ENCODE measurements at places on chromosomes 2 and 18. TPM values are rescaled to one million over a fixed set of nuclear protein-coding genes. Genes with fewer than 3 reads are reported as not detected.

The RFX8 gene
- total RNA-seq = not detected

DNA sequence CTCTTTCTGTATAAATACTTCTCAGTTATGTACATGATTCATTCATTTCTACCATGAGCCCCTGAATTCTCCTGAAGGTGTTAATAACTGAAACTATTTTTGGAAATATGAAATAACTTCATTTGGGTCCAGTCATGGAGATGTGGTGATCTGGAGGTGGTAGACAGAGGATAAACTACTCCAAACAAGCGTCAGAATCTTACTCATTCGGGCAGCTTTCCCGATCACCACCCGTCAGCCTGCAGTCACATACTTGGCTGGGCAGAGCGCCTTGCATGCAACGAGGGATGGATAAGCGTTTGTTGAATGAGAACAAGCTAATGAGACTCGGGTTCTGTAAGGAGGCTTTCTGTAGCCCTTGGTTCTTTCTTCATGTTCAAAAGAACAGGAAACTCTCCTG, 222.7 kb downstream of the CD226 start:
- DNase-seq = no peak
- H3K27me3 ChIP-seq = no peaks in the 10 kb centered on the region
- peaks cover 2% of the 10 kb centered on the region for H3K36me3 ChIP-seq
- H3K27ac ChIP-seq = no peak overlapping the region
- no peak overlapping the region for H3K4me3 ChIP-seq

DNA sequence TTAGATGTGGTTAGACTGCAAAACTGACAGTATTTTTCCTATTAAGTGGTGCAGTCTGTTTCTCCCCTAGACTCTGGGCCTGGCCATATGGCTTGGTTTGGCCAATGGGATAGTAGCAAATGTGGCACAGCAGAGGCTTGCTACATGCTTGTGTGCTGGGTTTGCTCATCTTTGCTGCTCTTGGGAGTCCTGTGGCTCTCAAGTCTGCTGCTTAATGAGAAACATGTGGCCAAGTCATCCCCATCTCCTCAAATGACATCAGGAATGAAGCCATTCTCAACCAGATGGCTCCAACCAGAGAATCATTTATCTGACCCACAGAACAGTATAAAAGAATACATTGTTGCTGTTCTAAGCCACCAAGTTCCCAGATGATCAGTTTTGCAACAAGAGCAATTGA, 57.1 kb upstream of the PAX3 start:
- H3K27ac ChIP-seq = no peak overlapping the region
- H3K4me1 ChIP-seq = no peaks in the 10 kb centered on the region
- H3K27me3 ChIP-seq = peaks cover 8% of the 10 kb centered on the region
- no peaks in the 10 kb centered on the region for H3K36me3 ChIP-seq
- no peak overlapping the region for H3K4me3 ChIP-seq

The INSIG2 gene
- 31.8 TPM for total RNA-seq

GRCh38 chr2:64460330-64460729, 6.4 kb downstream of the LGALSL start:
- peaks cover 9% of the 10 kb centered on the region for H3K36me3 ChIP-seq
- H3K27me3 ChIP-seq = no peaks in the 10 kb centered on the region
- H3K4me3 ChIP-seq = no peak overlapping the region

DNA sequence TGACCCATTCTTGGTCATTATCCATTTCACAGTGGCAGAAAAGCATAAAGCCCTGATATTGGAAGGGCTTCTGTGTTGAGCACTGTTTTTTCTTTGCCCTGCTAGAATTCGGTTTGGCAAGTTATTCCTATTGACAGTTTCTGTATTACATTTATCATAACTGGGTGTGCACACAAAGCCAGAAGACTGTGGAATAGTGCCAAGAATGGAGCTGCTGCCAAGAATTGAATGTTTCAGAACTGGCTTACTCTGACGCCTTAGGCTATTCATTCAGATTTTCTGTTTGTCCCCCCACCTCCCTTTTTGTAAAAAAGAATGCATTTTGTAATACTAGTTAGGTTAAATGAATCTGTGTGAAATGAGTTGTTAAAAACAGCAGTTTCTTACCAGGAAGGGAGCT, 12.7 kb downstream of the KDM3A start:
- H3K4me1 ChIP-seq = peaks cover 19% of the 10 kb centered on the region
- H3K27me3 ChIP-seq = no peaks in the 10 kb centered on the region
- DNase-seq = no peak
- H3K36me3 ChIP-seq = peaks cover 55% of the 10 kb centered on the region
- H3K27ac ChIP-seq = no peak overlapping the region

- H3K36me3 ChIP-seq = peaks cover 2% of the 10 kb centered on the region
- H3K27me3 ChIP-seq = peaks cover 3% of the 10 kb centered on the region
- no peak overlapping the region for H3K27ac ChIP-seq
- H3K4me3 ChIP-seq = no peak overlapping the region
- no peak for DNase-seq
These were observed 34.9 kb downstream of the CTIF start for GRCh38 chr18:48573632-48574283.

GRCh38 chr2:234363011-234363487, 133.8 kb downstream of the ARL4C start:
- no peaks in the 10 kb centered on the region for H3K36me3 ChIP-seq
- H3K4me3 ChIP-seq = no peak overlapping the region
- no peak overlapping the region for H3K27ac ChIP-seq
- H3K27me3 ChIP-seq = no peaks in the 10 kb centered on the region
- H3K4me1 ChIP-seq = peaks cover 26% of the 10 kb centered on the region
- DNase-seq = no peak

- no peaks in the 10 kb centered on the region for H3K36me3 ChIP-seq
- peaks cover 3% of the 10 kb centered on the region for H3K27me3 ChIP-seq
- no peak for DNase-seq
- H3K4me1 ChIP-seq = no peaks in the 10 kb centered on the region
- no peak overlapping the region for H3K4me3 ChIP-seq
These were observed 19.7 kb upstream of the DCTN1 start for GRCh38 chr2:74399785-74400184.

- peaks cover 40% of the 10 kb centered on the region for H3K4me1 ChIP-seq
- H3K27ac ChIP-seq = no peak overlapping the region
- peaks cover 1% of the 10 kb centered on the region for H3K36me3 ChIP-seq
- no peak for DNase-seq
- peak overlapping the region; percentile 97 for H3K4me3 ChIP-seq
- H3K27me3 ChIP-seq = no peaks in the 10 kb centered on the region
These were observed 1.8 kb downstream of the TMEM131 start for GRCh38 chr2:97993926-97994325.

The SLC14A1 gene
- 1.1 TPM for total RNA-seq

DNA sequence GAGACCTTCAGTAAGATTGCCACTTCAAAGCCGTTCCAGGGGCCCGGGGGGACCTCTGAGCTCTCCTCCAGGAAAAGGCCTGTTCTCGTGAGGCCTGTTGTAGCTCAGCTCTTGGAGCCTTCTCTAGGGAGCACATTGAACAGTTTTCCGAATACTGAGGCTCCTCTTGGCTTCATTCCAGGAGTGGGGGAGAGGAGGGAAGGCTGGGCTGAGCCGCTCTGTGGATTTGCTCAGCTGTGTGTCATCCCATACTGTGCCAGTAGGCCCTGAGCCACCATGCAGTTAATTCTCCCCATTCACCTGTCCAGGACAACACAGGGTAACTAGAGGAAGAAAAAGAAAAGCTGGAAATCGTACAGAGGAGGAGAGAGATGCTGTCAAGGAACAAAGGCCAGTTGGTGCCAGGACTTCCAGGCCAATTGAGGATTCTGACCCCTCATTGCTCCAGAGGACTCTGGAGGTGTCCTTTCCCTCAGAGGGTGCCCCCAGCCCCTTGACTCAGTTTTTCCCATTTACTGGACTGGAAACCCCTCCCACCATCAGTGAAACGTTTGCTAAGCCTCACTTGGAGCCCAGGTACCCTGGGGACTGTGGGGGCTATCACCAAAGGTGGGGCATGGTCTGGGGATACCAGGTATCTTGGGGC, 41.4 kb downstream of the HS1BP3 start:
- H3K4me3 ChIP-seq = no peak overlapping the region
- DNase-seq = no peak
- H3K36me3 ChIP-seq = peaks cover 6% of the 10 kb centered on the region
- no peaks in the 10 kb centered on the region for H3K27me3 ChIP-seq
- no peaks in the 10 kb centered on the region for H3K4me1 ChIP-seq

The ACMSD gene
- total RNA-seq = not detected

DNA sequence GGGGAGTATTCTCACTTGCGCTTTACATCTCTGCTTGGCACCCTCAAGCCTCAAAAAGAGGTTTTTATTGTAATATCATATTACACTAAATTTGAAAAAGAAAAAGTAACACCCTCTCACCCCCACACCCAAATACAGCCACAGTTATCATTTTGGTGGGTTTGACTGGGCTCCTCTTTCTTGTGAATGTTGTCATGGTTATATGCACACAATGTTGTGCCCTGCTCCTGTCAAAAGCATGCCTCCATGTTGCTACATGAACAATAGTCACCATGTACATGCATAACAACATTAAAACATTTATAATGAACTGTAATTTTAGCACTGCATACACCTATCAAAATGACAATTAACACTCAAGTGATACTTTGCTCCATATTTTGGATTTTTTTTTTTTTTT, 100.2 kb downstream of the BCL2L11 start:
- H3K36me3 ChIP-seq = peaks cover 3% of the 10 kb centered on the region
- H3K27ac ChIP-seq = no peak overlapping the region
- H3K4me3 ChIP-seq = no peak overlapping the region
- peaks cover 33% of the 10 kb centered on the region for H3K27me3 ChIP-seq

- no peaks in the 10 kb centered on the region for H3K27me3 ChIP-seq
- H3K4me3 ChIP-seq = no peak overlapping the region
- H3K36me3 ChIP-seq = peaks cover 2% of the 10 kb centered on the region
- no peak overlapping the region for H3K27ac ChIP-seq
These were observed 80.5 kb downstream of the DTNB start for GRCh38 chr2:25592766-25593292.

- peaks cover 12% of the 10 kb centered on the region for H3K27me3 ChIP-seq
- H3K4me1 ChIP-seq = peaks cover 2% of the 10 kb centered on the region
- H3K36me3 ChIP-seq = peaks cover 2% of the 10 kb centered on the region
- no peak overlapping the region for H3K4me3 ChIP-seq
- DNase-seq = no peak
These were observed 44.9 kb upstream of the SIGLEC15 start for GRCh38 chr18:45780568-45780967.

The CD8B2 gene
- total RNA-seq = 4.6 TPM

The CYTIP gene
- total RNA-seq = 304 TPM

The KCNJ3 gene
- total RNA-seq = not detected

DNA sequence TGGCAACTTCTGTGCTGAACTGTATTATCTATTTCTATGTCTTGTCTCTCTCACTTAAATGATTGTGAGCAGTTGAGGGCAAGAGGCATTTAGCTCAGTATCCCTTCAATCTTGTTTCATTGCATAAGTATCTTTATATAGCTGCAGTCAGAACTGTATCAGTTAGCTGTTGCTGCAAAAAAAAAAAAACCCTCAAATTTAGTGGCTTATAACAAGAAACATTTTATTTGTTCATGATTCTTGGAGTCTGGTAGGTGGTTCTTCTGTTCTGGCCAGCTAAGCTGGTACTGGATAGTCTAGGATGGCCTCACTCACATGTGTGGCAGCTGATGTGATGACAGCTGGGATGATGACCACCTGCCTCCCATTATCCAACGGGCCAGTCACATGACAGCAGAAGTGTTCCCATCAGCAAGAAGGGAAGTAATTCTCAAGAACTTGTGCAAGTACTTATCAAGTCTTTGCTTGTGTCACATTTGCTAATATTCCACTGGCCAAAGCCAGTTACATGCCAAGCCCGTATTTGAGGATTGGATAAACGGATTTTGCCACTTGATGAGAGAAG, 67.8 kb downstream of the SLC4A3 start:
- no peak for DNase-seq
- H3K27me3 ChIP-seq = peaks cover 61% of the 10 kb centered on the region
- no peak overlapping the region for H3K27ac ChIP-seq
- H3K36me3 ChIP-seq = no peaks in the 10 kb centered on the region
- H3K4me3 ChIP-seq = no peak overlapping the region

The CCT4 gene
- 389 TPM for total RNA-seq

DNA sequence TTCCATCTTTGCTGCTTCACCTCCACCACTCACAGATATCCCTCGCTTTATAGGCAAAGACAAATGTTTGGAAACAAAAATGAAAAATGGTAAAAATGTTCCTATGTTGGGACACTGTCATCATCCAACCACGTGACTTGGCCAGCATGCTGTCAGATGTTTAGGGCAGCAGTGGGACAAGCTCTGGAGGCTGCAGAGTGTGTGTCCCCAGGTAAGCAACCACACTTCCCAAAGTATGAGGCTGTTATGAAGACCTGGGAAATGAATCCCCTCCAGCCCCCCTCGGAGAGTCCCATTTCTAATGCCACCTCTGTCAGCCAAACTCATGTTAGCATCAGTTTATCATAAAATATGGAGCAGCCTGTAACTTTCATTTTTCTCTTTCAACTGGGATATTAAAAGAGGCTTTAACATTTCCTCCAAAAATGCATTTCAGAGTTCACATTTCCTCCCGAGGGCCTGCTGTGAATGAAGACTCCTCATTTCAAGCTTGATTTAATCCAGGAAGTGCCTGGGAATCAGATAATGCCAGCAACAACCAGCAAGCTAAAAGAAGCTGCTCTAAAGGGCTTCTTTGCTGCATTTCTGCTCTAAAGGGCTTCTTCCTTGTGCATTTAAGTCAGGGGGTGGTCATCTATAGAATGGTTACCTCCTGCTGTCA, 66.2 kb downstream of the APOB start:
- no peaks in the 10 kb centered on the region for H3K4me1 ChIP-seq
- H3K4me3 ChIP-seq = no peak overlapping the region
- H3K36me3 ChIP-seq = no peaks in the 10 kb centered on the region
- no peak for DNase-seq

DNA sequence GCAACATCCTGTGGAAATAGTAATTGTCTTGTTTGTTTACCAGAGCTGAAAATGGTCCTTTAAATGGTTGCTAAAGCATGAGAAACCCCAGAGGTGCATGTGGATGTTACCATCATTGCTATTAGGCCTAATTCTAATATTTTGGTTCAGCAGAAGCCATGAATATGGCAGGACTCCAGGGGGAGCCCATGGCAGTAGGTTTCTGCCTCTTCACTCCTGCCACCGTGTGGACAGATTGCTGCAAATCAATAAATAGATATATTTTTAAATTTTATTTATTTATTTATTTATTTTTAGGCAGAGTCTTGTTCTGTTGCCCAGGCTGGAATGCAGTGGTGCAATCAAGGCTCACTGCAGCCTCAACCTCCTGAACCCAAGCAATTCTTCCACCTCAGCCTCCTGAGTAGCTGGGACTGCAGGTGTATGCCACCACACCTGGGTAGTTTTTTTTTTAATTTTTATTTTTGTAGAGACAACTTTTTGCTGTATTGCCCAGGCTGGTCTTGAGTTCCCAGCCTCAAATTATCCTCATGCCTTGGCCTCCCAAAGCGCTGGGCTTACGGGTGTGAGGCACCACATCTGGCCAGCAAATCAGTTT, 54.9 kb upstream of the CAPN13 start:
- no peaks in the 10 kb centered on the region for H3K36me3 ChIP-seq
- H3K27me3 ChIP-seq = peaks cover 10% of the 10 kb centered on the region
- peaks cover 2% of the 10 kb centered on the region for H3K4me1 ChIP-seq
- no peak overlapping the region for H3K27ac ChIP-seq

GRCh38 chr2:176774766-176775451, 437.7 kb upstream of the HNRNPA3 start:
- no peaks in the 10 kb centered on the region for H3K27me3 ChIP-seq
- no peak overlapping the region for H3K27ac ChIP-seq
- no peak overlapping the region for H3K4me3 ChIP-seq
- H3K4me1 ChIP-seq = no peaks in the 10 kb centered on the region
- no peak for DNase-seq
- H3K36me3 ChIP-seq = peaks cover 5% of the 10 kb centered on the region
